ENCODE measurements at places on chromosomes 16 and 17. TPM values are rescaled to one million over a fixed set of nuclear protein-coding genes. Genes with fewer than 3 reads are reported as not detected.

GRCh38 chr17:42512246-42512645 is 23.8 kb upstream of the NAGLU start:
- no peak for DNase-seq

DNA sequence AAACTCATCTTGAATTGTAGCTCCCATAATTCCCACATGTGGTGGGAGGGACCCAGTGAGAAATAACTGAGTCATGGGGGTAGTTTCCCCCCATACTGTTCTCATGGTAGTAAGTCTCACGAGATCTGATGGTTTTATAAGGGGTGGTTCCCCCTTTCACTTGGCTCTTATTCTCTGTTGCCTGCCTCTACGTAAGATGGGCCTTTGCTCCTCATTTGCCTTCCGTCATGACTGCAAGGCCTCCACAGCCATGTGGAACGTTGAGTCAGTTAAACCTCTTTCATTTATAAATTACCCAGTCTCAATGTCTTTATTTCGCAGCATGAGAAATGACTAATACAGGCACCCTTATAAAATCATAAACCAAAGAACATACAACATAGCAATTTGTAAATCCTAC is 79.0 kb downstream of the XYLT1 start:
- DNase-seq: no peak

Gene GPRC5B
- 0.13 TPM for polyA plus RNA-seq

- peak; percentile 47 for DNase-seq
Measured at GRCh38 chr17:10557422-10557821, 8.0 kb upstream of the MYH2 start.

Gene SUMO2
- polyA plus RNA-seq: 472 TPM

Gene RAB26
- polyA plus RNA-seq: 0.30 TPM

Gene KCNG4
- not detected for polyA plus RNA-seq

- no peak for DNase-seq
Measured at GRCh38 chr16:73739049-73739769, 557.4 kb upstream of the PSMD7 start.

DNA sequence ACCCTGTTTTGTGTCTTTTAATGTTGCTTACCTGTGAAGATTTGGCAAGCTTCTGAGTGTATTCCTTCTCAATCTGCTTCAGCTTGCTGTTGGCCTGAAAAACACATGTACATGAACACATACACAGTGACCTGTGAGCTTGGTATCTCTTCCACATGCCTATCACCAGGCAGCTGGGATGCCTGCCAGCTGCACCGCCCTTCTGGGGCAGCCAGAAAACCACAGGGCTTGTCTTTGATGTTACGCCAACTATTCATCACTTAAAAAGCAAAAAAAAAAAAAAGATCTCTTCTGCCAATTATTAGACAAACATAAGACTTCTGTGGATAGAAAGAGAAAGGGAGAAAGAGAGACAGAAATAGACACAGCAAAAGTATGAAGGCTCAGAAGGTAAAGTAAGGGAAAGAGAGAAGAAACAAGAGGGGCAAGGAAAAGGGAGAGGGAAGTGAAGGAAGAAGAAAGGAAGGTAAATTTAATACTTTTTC is 189.2 kb upstream of the AXIN2 start:
- DNase-seq: peak; percentile 91

Gene GJC1
- polyA plus RNA-seq: 13.6 TPM

- DNase-seq: peak; percentile 47
Measured at GRCh38 chr16:84183911-84184591, 2.8 kb downstream of the TAF1C start.

Gene OTOP3
- polyA plus RNA-seq: not detected

DNA sequence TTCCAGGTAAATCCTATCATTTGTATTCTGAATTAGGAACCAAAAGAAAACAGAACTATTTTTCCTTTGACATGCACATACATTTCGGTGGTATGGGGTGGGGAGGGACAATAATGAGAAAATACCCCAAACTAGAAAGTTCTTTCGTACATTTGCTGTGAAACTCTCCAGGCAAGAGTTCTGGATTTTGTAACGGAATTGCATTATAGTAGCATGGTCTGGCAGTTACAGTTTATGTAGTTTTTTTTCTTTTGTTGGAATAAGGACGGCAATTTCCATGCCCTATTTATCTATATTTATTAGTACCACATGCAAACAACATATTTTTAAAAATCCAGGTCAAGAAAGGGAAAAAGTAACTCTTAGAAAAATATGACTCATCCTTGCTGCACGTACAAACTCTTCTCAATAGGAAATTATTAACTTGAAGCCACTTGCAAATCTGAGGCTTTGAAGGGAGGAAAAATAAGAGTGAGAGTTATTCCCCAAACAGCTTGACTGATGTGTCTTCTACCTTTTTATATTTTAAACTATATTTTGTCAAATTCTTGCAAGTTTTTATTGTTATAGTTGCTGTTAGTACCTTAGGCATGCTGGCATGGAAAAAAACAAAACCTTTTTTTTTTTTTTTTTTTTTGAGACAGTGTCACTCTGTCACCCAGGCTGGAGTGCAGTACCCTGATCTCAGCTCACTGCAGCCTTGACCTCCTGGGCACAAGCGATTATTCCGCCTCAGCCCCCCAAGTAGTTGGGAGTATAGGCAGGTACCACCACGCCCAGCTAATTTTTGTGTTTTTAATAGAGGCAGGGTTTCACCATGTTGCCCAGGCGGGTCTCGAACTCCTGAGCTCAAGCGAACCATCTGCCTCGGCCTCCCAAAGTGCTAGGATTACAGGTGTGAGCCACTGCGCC is 69.3 kb downstream of the WWP2 start:
- DNase-seq: peak; percentile 69

Gene TNK1
- 1.2 TPM for polyA plus RNA-seq

GRCh38 chr17:61381537-61381936 is 18.1 kb upstream of the TBX2 start:
- DNase-seq: no peak

DNA sequence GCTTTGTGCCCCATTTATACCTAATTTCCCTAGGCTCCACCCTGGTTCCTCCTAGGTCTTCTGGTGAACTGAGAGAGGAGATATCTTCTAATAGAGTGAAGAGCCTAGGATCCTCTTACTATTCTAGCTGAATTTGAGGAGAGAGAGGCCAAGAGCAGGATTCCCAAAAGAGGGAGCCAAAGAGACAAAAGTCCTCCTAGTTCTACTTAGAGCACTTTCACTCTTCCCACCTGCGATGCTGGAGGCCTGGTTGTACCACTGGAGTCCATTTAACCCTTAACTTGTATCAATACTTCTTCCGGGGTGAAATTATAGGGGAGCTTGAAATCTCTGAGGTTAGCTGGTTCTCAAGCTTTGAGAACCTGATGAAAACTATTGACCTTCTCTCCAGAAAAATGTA is 3.4 kb upstream of the SSH2 start:
- DNase-seq: peak; percentile 50

Gene RPS6KB1
- 28.6 TPM for polyA plus RNA-seq

DNA sequence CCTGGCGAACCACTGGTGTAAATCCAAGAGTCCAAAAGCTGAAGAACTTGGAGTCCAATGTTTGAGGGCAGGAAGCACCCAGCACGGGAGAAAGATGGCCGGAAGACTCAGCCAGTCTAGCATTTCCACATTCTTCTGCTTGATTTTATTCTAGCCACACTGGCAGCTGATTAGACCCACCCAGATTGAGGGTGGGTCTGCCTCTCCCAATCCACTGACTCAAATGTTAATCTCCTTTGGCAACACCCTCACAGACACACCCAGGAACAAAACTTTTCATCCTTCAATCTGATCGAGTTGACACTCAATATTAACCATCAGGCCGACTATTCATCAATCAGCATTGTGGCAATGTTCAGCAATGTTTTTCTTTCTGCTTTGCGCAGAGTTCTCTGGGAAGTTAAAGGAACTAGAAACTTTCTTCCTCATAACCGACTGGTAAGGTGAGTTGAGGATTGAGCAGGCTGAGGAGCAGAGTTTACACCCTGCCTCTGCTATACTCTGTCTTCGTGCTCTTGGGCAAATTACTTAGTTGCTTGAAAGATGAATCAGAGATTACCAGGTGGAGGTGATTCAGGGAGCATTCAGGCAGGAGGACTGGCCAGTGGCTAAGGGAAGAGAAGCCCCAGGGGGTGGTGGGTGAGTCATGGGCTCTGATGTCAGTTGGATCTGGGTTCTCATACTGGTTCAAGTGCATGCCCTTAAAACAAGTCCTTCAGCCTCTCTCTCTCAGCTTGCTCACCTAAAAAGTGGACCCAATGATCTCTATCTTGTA is 28.2 kb upstream of the BRD7 start:
- peak; percentile 58 for DNase-seq
